Endothelial cell of umbilical vein (primary cell): ENCODE measurements at places on chromosomes 7 and 10.
A peak's percentile ranks its signal among the peaks of the same experiment; 100 is the strongest.

DNA sequence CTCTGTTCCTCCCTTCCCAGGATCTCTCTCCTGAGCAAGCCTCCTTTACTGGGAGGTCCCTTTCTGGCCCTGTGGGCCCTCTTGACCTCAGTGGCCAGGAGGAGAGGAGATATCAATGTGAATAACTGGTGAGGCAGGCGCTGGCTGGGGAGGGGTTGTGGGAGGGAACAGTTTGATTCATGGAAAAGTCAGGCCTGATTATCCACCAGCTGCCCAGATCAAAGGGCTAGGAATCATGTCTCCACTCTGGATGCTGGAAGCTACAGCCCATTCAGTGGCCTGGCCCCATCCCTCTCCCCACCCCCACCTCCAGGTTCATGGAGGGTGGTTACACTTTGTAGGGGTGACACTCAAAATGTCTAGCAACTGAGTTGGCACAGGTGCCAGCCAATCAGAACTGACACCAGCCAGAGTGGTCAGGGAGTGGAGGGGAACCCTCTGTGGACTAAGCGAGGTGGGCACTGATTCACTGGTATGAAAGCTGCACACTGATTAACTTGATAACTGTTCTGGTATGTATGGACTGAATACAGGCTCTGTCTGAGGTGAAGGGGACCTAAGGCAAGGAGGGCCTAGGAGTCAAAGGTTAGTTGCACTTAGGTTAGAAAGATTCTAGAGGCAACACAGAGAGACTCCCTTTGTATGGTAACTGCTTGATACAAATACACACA lies 4.8 kb downstream of the PRRT4 start:
- no peak for DNase-seq

DNA sequence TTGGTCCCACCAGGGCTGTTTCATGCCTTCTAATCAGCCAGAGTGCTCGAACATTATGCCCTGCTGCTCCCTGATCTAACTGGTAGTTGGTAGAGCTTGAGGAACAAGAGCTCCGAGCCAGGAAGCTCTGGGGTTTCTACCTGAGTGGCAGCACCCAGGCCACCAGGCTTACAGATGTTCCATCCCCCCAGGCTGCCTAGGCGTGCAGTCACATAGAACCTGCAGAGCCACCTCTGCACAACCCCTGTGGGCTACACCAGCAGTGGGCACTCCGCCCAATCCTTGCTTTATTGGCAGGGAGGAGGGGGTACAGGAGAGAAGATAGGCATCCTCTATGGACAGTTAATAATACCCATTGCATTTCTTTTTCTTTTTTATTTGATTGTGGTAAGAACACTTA lies 21.8 kb downstream of the MAP3K8 start:
- no peak for DNase-seq

DNA sequence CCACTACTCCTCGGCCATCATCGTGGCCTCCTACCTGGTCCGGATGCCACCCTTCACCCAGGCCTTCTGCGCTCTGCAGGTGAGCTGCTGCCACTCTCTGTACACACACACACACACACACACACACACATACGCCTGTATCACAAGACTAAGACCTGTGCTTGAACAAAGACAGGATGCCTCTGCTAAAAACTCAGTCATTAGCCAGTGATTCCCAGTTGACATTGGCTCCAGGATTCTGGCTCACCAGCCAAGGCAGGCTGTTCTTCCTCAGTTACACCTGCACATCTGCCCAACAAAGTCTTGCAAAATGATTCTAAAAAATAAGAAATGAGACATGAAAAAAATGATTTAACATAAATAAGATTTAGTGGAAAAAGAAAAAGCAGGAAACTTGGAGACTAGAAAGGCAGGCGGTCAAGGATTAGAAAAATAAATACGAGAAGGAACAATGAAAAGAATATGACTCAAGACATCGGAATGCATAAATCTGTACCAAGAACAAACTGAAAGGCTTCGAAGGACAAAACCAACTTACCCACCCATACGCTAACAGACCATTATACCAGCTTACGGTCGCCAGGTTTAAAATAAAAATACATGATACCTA lies 7.4 kb upstream of the LRRC18 start:
- DNase-seq = peak; percentile 91

GRCh38 chr10:21526188-21526859 lies 842 bp upstream of the SKIDA1 start:
- DNase-seq = peak; percentile 70

DNA sequence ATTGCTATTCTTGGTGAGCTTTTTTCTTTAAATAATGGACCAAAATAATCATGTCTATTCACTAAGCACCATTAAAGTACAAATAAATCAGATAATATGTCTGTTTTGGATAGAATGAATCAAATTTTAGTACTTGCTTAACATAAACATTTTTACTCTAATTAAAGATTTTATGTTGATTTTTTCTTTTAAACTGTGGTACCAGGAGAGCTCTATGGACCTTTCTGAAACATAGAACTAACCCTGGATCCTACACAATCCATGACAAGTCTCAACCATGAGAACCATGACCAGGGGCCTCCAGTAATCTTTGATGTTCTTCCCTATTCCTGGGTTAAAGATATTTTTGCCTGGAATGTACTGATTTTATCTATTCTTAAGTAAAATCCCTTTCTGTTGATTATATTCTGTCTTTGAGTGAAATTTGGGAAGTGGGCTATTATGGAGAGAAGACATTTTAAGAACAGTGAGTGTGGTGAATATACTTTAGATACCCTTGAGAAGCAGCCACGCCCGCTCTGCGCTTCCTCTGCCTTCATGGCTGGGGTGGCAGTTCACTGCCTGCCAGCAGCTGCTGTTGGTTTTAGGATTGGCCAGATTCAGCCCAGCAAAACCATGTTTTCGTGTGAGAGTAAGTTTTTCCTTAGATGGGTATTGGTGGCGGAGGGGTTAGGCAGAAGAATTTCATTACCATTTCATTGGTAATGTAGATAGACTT lies 42.2 kb upstream of the BHLHA15 start:
- DNase-seq = no peak

DNA sequence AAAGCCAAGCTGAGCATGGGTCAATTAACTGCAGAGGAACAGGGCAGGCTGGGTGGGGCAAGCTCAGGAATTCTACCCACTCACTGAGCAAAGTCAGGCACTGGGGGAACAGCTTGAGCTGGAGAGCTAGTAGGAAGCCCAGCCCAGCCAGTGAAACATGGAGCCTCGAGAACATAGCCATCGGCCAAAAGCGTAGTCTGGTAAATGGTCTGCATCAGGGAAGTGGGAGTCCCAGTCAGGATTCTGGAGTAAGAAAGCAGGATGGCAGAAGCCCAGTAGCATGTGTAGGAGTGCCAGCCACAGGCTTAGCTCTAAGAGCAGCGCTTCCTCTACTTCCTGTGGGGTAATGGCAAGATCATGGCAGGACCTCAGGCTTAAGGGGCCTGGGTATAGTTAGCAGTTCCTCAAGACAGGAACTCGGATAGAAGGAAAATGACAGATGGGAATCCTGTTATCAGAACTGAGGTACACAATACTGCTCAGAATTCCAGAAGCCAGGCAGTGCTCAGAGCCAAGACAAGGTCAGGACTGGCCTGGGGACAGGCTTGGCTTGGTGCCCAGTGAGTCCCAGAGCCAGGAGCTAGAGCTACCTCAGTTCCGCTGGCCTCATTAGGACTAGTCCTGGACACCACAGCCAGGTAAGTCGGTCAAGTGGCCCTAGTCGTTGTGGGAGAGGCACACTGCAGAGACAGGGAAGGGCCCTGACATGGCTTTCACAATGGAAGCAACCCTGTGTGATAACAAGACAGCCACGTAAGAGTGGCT lies 65.4 kb upstream of the MXI1 start:
- DNase-seq = no peak

GRCh38 chr10:95820363-95820762 lies 64.4 kb downstream of the ENTPD1 start:
- DNase-seq = no peak

- no peak for DNase-seq
These were observed 198.9 kb downstream of the WDR37 start for GRCh38 chr10:1255118-1255517.

DNA sequence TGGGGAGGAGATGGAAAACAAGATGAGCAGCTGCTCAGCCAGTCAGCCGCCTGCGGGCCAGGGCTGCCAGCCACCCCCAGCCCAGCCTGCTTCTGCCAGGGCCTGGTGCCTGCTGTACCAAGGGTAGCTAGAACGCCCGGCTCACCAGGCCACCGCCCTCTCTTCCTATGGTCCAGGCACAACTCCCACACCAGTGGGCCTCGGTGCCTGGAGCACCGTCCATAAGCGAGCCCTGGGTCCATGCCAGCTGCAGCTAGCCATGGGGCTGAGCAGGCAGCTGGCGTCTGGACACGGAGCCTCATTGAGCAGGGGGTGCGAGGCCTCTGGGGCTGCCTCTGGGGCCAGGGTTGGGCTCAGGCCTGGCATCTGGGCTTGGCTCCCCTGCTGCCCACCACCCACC lies 8.5 kb upstream of the RABGEF1 start:
- DNase-seq = no peak
